Ascending aorta (tissue), 2 donors: ENCODE measurements at places on chromosomes 16 and 17. TPM values are rescaled to one million over a fixed set of nuclear protein-coding genes. Genes with fewer than 3 reads are reported as not detected.

The B3GNT9 gene
- total RNA-seq, result 40.7 TPM

The CES5A gene
- not detected for total RNA-seq

The DNAAF1 gene
- total RNA-seq, result not detected

DNA sequence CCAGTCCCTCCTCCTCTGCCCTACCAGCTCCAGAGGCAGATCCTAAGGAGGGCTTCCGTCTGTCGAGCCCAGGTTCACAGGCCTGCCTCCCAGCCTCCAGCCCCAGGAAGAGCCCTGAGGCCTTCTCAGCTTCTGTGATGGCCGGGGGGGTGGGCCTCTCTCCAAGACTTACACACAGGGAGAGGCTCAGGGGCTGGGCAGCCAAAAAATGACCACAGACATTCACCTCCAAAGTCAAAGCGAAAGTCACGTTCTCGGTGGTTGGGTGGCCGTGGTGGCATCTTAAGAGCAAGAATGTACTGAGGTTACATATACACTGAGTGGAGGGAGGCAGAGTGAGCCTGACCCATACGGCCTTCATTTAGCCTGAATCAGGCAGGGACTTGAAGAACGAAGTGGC lies 119.1 kb downstream of the CCDC182 start:
- H3K27ac ChIP-seq, result no peak overlapping the region
- no peaks in the 10 kb centered on the region for H3K27me3 ChIP-seq
- H3K4me3 ChIP-seq, result no peak overlapping the region

- DNase-seq, result no peak
- no peaks in the 10 kb centered on the region for H3K27me3 ChIP-seq
- no peak overlapping the region for H3K4me3 ChIP-seq
- H3K27ac ChIP-seq, result no peak overlapping the region
- H3K36me3 ChIP-seq, result no peaks in the 10 kb centered on the region
Measured at GRCh38 chr16:86874141-86874540, 295.8 kb downstream of the FOXL1 start.

DNA sequence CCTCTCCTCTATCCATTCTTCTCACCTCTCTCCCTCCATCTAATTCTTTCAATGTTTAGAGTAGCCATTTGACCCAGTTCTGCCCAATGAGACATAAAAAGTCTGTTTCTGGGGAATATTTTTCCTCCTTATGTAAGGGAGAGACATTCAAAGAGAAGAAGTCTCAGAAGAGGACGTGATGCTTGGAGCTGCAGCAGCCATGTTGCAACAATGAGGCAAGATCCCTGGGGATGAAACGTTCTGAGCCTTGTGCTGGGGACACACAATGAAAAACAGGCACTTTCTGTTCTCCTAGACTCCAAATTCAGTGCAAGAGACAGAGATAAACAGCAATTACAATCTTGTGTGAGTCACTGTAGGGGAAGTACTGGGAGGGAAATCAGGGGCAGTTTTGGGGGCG lies 130.8 kb downstream of the FOXL1 start:
- no peak for DNase-seq
- no peak overlapping the region for H3K27ac ChIP-seq
- no peaks in the 10 kb centered on the region for H3K4me1 ChIP-seq
- H3K36me3 ChIP-seq, result no peaks in the 10 kb centered on the region
- H3K4me3 ChIP-seq, result no peak overlapping the region
- H3K27me3 ChIP-seq, result no peaks in the 10 kb centered on the region

DNA sequence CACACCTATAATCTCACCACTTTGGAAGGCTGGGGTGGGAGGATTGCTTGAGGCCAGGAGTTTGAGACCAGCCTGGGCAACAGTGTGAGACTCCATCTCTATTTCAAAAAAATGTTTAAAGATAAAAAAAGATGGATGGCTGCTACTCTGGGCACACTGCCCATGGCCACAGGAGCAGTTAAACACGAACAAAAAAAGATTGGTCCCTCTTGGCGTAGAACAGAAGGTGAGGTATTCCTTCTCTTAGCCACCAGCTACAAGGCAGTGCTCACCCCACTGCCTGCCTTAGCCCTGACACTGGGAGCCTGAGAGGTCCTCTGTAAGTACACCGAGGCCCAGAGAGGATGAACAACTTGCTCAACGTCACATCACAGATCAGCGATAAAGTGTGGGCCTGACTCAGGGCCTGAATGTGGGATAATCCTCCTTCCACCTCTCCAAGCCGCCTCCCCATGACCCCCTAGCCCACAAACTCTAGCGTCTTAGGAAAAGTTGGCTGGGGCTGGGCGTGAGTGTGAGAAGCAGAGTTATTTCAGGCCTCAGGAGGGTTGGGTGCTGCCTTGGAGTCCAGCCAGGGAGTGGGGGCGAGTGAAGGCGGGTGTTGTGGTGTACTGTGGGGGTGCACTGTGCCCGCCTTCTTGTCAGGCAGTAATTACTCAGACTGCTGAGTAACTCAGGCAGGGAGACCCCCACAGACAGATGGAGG lies 2.3 kb upstream of the DPH1 start:
- no peak for DNase-seq
- no peaks in the 10 kb centered on the region for H3K27me3 ChIP-seq
- no peaks in the 10 kb centered on the region for H3K36me3 ChIP-seq

- H3K27ac ChIP-seq, result no peak overlapping the region
- no peak overlapping the region for H3K4me3 ChIP-seq
- no peaks in the 10 kb centered on the region for H3K27me3 ChIP-seq
- no peak for DNase-seq
- H3K36me3 ChIP-seq, result no peaks in the 10 kb centered on the region
- H3K4me1 ChIP-seq, result no peaks in the 10 kb centered on the region
Measured at GRCh38 chr16:61105544-61105943, 930.7 kb downstream of the CDH8 start.
